HT1080 (cell line): ENCODE measurements at places on chromosomes 2 and 18. TPM values are rescaled to one million over a fixed set of nuclear protein-coding genes. Genes with fewer than 3 reads are reported as not detected.

DNA sequence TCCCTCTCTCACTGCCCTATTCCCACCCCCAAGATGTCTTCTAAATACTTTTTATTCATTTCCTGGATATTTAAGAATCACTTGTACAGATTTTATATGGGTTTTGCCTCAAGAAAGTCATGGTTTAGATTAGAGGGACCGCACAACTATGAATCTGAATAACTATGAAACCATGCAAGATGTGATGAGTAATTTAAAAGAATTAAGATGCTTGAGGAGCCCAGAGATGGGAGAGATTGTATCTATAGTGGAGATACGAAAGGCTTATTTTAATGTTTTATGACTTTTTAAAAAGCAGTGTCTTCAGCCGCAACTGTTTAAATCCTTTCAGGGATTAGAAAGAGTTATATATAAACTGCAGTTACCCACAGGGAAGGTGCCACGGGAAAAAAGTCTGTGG is 324.1 kb downstream of the LPIN1 start:
- DNase-seq, result no peak

- DNase-seq, result no peak
These were observed 77.5 kb upstream of the ZFP36L2 start for GRCh38 chr2:43303889-43304288.

DNA sequence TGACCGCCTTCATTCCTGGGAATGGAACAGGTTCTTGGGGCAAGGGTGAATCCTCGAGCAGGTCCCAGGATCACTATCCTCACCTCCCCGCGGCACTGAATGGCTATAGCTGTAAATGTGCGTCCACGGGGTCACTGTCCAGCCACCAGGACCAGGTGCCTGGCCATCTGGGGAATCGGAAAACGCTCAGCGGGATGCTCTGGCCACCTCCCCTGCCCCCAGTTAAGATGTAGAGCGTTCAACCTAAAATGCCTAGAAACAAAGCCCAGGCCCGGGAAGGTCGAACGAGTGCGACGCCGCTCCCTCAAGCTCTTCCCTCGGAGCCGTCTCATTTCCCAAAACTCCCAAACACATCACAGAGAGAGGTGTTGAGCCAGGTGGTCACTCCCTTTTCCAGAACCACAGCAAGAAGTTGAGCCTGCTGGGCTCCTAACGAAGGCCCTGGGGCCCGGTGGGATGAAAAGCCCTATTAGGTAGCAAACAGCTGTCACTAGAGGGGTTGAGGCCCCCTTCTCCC is 795 bp upstream of the CAPN10 start:
- no peak for DNase-seq

GRCh38 chr2:151819920-151820319 is 8.3 kb downstream of the ARL5A start:
- DNase-seq, result no peak

DNA sequence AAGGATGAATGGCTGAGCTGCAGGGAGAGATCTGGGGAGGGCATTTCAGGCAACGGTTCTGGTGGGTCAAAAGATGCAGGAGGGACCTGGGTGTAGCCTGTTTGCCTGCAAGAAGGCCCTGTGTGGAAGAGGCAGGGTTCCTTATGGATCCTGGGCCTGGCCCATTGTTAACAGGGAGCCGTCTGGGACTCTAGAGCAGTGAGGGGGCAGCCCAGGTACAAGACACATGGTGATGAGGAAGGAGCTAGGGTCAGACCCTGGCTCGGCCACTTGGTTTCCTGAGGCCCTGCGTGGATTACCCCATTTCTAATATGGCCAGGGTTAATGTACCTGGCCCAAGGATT is 124.9 kb downstream of the GLI2 start:
- no peak for DNase-seq

GRCh38 chr2:146927080-146927711 is 917.6 kb upstream of the ACVR2A start:
- DNase-seq, result peak; percentile 51

GRCh38 chr2:45009928-45010701 is 863 bp upstream of the SIX2 start:
- DNase-seq, result peak; percentile 77

GRCh38 chr2:135960656-135961551 is 24.5 kb downstream of the DARS1 start:
- DNase-seq, result no peak

GRCh38 chr18:55115606-55116005 is 156.3 kb upstream of the CCDC68 start:
- peak; percentile 10 for DNase-seq

DNA sequence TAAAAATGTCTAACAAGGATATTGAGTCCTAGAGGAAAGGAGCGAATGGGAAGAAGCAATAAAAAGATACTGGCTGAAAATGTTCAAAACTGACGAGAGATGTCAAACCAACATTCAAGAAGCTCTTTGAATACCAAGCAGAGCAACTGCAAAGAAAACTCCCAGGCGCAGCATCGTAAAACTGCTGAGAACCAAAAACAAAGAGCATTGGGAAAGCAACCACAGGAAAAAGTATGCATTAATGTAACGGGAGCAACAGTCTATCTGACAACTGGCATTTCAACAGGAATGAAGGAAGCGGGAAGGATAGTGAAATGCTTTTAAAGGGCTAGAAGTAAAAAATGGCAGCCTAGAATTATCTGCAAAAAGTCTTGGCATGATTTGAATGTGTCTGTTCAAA is 53.1 kb downstream of the ADCY3 start:
- DNase-seq, result no peak

DNA sequence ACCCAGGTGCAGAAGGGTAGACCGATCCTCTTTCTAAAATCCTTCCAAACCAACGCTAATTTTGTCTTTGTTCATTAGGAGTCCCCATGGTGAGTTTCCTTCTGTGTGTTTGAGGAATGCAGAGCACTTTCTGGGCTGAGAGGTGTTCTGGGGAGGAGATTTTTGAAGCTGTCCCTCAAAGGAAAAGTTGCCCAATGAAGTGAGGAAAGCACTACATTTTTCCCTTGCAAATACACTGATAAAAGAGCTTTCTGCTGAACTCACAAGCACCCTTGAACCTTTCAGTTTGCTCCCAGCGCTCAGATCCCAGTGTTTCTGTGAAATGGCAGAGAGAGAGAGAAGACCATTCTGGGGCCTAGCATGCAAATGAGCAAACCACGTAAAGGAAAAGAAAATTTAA is 299.6 kb upstream of the FANCL start:
- DNase-seq, result no peak

DNA sequence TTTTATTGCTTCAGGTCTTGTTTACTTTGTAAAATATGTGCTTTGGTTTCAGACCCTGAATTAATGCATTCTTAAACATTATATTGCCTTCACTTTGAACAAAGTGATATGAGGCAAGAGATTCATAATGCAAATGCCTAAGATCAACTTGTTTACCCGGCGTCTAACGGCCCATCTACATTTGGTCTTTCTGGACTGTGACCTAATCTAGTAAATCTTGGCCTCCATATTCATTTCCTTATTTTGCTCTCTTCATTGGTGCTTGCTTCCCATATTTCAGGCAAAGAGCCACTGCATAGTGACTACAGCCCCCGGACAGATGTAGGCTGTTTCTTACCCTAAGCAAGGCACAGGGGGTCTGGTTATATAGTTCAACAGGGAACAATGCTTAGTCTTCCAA is 53.0 kb upstream of the SLC39A10 start:
- DNase-seq, result no peak

DNA sequence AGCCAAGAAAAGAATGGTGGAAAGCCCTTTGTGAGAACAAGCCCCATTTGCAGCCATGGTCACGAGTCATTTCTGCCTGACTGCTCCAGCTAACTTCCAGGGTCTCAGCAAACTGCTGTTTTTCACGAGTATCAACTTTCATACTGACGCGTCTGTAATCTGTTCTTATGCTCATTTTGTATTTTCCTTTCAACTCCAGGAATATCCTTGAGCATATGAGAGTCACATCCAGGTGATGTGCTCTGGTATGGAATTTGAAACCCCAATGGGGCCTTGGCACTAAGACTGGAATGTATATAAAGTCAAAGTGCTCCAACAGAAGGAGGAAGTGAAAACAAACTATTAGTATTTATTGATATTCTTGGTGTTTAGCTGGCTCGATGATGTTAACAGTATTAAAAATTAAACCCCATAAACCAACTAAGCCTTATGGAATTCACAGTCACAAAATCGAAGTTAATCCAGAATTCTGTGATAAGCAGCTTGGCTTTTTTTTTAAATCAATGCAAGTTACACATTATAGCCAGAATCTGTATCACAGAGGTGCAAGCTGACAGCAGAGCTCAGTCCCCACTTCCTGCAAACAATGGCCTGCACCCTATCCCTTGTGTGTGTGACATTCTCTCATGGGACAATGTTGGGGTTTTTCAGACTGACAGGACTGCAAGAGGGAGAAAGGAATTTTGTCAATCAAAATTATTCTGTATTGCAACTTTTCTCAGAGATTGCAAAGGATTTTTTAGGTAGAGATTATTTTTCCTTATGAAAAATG is 26.1 kb downstream of the SLC14A1 start:
- peak; percentile 59 for DNase-seq

GRCh38 chr2:44813658-44814057 is 127.8 kb upstream of the SIX3 start:
- no peak for DNase-seq

DNA sequence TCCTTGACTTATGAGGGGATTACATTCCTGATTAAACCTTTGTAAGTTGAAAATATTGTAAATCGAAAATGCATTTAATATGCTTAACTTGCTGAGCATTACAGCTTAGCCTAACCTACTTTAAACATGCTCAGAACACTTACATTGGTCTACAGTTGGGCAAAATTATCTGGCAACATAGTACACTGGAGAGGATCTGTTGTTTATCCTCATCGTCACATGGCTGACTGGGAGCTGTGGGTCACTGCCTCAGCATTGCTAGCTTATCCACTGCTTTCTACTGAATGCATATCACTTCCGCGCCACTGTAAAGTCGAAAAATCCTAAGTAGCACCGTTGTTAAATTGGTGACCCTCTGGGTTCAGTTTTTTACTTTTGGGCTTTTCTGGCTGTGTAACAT is 13.7 kb downstream of the PMS1 start:
- no peak for DNase-seq

DNA sequence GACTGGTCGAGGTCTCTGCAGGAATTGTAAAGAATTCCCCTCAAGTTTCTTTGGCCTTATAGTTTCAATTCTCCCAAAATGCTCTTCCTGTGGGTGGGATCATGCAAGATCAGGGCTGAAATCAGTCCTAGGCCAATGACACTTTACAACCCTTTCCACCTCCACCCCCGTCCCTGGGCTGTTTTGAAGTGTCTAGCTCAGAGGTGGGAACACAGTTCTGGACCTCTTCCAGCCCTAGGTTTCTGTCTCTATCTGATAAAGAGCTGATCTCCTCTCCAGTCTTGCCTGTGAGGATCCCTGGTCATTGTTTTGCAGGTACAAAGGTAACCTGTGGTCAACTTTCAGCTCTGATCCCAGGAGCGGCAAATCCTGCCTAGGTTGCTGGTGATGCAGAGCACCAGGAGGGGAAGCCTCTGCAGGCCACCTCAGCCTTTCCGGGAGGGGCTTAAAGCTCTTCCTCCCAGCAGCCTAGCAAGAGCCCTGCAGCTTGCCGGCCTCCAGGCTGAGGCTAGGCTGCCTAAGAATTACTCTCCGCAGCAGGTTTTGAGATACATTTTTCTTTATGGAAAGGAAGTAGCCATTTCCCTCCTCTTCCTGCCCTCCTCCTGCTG is 69.8 kb upstream of the WIPF1 start:
- no peak for DNase-seq

DNA sequence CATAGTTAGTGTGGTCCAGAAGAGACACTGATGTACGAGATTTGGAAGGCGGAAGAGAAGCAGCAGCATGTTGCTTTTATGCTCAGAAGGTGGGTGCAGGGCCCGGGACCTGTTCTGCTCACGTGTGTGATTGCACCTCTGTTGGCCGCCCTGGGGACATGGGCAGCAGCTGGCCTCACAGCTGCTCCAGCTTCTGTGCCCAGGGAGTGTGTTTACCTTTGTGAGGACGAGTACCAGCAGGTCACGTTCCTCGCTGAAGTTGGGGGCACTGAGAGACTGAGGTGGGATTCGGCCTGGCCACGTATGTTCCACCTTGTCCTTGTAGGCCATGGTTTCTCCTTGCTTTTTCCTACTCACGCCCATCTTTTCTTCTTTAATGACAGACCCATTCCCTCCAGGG is 86.3 kb downstream of the PMAIP1 start:
- DNase-seq, result no peak

GRCh38 chr2:28471214-28471613 is 24.6 kb upstream of the PLB1 start:
- no peak for DNase-seq

PAIP2B gene
- total RNA-seq, result 0.08 and 0.10 TPM in 2 replicates

TP53I3 gene
- total RNA-seq, result 57.1 and 57.2 TPM in 2 replicates

INSIG2 gene
- 4.8 and 9.2 TPM in 2 replicates for total RNA-seq

KIF3C gene
- total RNA-seq, result 10.2 and 17.5 TPM in 2 replicates

VWA3B gene
- not detected in 2 replicates for total RNA-seq

TRIM43 gene
- not detected in 2 replicates for total RNA-seq

SLC19A3 gene
- total RNA-seq, result not detected in 2 replicates

ASXL2 gene
- 13.2 and 13.9 TPM in 2 replicates for total RNA-seq

SLC25A52 gene
- total RNA-seq, result not detected in 2 replicates

MARCHF4 gene
- 24.1 and 27.8 TPM in 2 replicates for total RNA-seq

OXER1 gene
- total RNA-seq, result not detected in 2 replicates

SF3B6 gene
- total RNA-seq, result 260 and 286 TPM in 2 replicates

ASB18 gene
- total RNA-seq, result not detected in 2 replicates

FABP1 gene
- not detected in 2 replicates for total RNA-seq
